ENCODE measurements at places on chromosomes 3 and 15.

DNA sequence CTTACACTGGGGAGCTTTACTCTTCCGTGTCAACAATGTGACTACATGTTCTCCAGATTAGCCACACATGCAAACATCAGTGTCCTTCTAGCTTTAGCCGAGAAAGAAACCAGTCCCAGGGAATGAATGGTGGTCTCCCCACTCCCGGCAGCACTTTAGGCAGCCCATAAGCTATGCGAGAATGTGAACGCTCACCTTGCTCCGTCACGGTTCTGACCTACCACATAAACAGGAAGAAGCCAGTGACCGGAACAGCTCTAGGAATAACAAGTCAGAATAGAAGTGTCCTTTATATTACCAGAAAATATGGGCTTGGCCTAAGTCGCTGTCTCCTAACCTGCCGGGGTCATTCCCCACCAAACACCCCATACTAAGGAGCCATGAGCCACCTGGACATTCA is 98.0 kb upstream of the ABHD17C start:
- DNase-seq = no peak

DNA sequence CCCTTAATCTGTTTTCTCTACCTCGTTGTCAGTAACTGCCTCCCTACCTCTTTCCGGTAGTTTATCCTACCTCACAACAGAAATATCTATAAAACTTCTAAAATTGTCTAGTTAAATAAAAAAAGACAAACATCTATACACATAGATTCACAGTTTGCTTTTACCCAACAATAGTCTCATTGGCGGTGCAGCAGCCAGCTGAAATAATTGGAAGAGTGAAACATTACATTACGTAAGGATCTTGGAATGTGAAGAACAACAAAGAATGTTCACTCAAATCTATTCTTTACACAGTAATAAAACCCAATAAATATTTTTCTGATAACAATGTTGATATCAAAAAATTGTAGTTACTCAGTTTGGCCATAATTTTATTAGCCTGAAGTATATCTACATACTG is 115.5 kb upstream of the ARPP21 start:
- no peak for DNase-seq

DNA sequence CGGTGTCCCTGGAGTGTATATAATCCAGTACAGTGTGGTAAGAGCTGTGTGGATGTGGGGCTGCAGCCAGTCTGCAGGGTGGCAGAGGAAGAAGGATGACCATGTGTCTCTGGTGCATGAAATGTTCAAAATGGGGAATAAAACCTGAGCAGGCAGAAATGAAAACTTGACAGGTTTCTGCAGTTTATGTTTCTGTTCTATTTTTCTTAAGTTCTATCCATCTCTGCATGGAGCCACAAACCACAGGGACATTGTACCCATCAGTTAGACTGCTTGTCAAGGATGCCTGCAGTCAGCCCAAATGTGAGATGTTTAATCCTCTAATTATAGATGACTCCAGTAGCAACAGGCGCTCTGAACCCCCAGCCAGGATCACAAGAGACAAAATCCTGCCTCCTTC is 216.7 kb downstream of the IL20RB start:
- no peak for DNase-seq

- DNase-seq = no peak
These were observed 47.6 kb downstream of the SHOX2 start for GRCh38 chr3:158058495-158059130.

DNA sequence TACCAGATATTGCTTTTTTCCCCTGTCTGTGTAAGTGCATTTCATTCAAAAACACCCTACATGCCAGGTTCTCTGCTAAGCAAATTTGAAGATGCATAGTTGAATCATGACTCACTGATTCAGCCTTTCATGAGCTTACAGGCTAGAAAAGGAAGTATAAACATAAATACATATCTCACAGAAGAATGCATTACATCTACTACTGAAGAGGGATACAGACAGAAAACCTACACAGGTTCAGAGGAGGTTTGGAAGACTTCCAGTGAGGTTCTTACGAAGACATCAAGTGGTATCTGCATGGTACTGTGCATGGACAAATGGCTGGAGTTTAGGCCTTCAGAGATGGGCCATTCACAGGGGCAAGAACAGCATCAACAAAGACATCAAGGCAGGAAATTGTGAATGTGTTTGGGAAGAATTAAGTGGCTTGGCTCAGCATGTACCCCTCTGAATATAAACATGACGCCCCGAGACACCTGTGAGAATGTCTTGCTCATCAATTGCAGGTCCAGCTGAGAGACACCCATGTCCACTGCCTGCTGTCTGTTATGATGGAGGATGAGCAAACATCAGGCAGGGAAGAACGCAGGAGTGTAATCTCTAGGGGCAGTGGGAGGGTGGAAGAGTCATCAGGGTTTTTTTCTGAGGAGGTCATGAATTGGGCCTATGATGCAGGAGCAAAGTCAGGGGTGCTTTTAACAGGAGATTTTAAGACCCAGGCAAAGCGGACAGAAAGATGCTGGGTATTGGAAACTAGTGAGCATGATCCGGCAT is 105.1 kb upstream of the GALNT15 start:
- DNase-seq = no peak

All from activated naive CD4-positive, alpha-beta T cell treated with anti-CD3 and anti-CD28 coated beads for 36 hours (primary cell).